ENCODE measurements at places on chromosomes 1 and 21.

DNA sequence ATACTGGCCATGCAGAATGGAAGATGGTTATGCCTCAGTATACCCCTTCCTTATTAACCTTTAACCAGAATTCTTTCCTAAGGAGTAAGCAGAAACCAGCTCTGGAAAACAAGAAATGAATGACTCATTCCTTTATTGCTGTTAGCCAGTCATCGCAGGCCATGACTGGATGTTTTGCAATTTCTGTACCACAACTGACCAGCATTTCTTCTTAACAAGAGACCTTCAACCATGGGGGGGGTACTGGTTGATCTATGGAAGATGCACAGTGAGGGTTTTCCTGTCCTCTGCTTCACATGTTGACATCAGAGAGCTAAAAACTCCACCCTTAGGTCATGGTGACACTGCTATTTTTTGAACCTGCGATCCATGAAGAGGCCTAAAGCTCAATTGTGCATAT, 28.0 kb upstream of the RNF2 start:
- DNase-seq = no peak

DNA sequence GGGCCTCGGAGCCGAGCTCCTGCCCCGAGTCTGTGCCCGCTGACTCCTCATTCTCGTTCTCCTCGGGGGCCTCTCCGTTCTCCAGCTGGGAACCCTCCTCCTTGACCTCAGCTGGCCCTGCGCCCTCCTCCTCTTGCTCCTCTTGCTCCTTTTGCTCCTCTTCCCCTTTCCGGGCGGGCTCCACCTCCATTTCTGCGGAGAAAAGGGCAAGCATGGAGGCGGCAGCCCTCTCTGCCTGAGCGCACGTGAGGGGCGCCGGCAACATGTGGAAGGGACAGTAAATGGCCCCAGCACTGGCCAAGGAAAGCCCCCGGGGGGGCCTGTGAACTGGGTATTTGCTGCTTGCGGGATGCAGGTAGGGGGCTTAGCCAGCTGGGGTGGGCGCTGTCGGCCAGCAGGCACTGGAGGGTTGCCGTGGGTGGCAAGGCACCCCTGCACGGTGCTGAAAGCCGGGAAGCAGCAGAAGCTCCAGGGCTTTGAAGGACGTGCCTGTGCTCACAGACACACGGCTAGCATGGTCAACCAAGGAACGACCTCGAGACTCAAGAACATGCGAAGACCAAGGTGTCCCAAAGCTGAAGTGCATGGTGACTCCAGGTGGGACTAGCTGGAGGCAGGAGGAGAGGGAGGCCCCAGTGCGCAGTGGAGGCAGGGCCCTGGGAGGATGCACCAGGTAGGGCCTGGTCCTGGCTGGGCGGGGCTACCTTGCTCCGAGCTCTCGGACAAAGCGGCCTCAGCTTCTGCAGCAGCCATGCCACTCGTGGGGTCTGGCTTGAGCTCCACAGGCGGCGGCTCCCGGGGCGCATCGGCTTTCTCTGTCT, 30.7 kb downstream of the ZBTB17 start:
- no peak for DNase-seq

GRCh38 chr1:5793516-5793915, 198.7 kb downstream of the NPHP4 start:
- DNase-seq = no peak

DNA sequence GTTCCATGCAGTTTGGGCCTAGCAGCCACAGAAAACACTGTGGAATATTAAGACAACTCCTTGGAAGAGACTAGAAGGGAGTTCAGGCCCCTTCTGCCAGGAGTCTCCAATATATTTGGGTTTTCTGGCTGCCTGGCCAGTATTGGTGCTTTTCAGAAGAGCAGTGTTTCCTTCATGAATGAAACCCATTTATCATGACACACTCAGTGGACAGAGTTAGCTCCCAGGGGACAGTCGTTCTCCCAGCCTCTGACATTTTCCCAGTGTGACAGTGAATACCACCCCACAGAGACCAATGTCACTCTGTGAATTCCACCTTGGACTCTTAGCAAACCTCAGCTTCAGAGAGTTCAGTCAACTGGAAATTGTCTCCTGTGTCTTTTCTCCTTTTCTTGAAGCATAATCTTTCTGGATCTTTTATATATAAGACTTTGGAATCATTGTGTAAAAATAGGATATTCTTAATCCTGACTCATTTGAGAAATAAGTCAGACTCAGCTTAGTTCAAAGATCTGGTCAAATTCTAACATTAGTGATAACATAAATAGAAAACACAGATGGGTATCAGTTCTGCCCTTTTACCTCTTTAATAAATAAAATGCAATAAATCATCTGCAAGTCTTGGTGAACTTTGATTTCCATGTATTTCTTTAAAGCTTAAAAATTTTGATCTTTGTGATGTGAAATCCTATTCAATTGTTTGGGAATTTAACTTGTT, 40.4 kb downstream of the GNG12 start:
- no peak for DNase-seq

DNA sequence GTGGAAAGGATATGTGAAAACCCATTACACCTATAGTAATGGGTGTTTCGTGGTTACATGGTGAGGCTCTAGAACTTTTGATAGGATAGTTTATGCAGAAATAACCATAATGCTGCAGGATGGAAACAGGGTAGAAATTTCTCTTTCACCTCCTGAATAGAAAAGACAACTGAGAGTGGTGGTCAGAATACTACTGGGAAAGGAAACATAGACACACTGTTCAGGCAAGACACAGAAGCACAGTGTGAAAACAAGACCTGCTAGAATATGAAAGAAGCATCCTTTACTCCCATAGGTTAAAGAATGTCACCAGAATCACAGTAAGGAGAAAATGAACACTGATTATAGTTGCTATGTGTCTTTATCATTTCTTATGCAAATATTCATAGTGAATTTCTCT, 496.6 kb downstream of the DPYD start:
- DNase-seq = no peak

GRCh38 chr1:72362538-72362937, 80.2 kb upstream of the NEGR1 start:
- no peak for DNase-seq
